Brain microvascular endothelial cell (primary cell): ENCODE measurements at places on chromosomes 1 and 21.

DNA sequence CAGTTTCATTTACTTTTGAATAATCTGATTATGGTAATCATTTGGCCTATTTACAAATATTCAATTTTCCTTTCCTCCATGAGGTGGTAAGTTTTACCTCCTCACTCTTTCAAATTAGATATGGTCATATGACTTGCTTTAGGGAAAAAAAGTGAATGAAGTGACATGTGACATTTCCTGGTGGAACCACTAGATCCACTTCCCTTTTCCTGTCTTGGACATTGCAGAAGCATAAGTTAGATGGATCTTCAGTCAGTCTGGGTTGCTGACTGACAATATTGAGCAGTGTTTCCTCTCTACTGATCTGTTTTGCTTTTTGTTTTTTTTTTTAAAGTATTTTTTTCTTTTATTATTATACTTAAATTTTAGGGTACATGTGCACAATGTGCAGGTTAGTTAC, 481.1 kb upstream of the PTBP2 start:
- DNase-seq = no peak

- DNase-seq = no peak
Measured at GRCh38 chr21:44085491-44086321, 21.5 kb upstream of the PWP2 start.

DNA sequence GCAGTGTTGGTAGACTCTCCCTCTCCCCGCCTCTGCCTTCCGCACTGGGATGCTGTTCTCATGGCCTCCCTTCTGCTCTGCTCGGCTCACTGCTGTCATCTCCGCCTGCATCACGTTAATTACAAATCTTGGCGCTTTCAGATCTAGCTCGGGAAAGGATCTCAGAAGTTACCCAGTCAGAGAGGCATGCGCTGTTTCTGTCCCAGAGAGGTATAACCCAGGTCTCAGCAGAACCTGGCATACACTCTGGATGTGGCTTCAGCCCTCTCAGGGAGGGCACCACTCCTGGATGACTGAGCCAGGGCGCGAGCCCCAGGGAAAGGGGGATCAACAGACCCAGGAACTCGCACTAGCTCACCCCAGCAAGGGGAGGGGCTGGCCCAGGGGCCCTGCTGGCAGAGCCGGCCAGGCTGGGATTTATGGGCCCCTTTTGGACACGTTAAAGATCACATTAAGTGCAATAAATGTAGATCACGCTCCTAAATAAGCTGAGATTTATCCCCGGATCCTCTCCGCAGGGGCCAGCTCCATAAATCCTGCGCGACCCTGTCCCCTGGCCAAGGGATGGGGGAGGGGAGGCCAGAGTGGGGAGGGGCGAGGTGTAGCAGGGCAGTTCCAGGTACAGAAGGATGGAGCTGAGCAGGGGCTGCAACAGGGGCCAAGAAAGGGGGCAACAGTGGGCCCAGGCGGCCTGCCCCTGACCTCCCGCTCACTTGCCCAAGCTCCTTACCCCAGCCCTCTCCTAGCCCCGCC, 101.3 kb upstream of the ZBTB40 start:
- DNase-seq = no peak

DNA sequence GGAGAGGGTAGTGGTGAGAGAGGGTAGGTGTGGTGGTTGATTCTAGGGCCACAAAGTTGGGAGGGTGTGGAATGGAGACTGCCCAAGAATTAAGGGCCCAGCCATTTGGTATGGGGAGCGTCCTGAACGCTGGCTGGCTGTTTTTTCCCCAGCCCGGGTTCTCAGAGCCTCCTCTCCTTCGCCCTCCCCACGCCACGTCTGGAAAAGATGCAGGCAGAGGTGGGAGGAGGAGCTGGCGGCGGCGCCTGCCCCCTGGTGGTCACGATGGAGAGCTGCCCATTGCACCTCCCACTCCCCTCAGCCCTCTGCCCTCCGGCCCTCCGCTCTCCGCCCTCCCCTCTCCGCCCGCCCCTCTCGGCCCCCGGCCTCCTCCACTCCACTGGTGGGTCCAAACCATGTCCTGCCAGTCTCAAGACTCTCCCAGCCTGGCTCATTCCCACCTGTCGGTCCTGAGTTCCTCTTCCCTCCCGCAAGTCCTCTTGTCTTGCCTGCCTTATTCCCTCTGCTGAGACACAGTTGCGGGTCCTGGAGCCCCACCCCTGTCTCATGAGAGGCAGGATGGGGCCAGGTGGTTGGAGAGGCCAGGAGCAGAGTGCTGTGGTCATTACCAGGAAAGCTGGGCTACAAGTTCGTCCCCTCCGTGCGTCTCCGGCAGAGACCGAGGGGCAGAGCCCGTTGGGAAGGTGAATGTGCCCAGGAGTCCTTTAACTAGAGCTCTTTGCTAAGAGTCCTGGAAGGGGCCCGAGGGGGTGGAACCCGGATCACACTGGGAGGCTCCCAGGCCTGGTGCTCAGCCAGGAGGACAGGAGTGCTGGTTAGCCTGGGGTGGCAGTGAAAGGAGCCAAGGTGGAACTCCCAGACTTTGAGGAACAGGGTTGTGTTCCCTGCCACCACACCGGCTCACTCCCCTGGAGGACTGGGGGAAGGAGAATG, 22.6 kb downstream of the ETNK2 start:
- peak; percentile 29 for DNase-seq

- no peak for DNase-seq
Measured at GRCh38 chr1:64231654-64232053, 28.2 kb downstream of the UBE2U start.
